ENCODE measurements at places on chromosomes 12 and 14.

DNA sequence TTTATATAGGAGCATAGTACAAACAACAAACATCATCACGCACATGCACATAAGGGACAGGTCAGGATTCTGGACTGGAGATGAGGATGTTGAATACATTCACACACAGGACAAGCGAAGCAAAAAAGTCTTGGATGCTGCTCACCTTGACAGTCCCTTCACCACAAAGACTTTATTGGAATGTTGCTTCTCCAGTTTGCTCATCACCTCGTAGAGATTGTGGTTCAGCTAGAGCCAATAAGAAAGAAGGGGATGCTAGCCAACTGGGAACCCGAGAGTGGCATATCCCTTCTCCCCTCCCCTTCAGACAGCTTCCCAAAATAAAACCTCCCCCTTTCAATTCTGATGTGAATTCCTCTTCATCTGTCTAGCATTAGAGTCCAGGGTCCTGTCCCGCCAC is 25.4 kb upstream of the SMAGP start:
- DNase-seq: no peak

DNA sequence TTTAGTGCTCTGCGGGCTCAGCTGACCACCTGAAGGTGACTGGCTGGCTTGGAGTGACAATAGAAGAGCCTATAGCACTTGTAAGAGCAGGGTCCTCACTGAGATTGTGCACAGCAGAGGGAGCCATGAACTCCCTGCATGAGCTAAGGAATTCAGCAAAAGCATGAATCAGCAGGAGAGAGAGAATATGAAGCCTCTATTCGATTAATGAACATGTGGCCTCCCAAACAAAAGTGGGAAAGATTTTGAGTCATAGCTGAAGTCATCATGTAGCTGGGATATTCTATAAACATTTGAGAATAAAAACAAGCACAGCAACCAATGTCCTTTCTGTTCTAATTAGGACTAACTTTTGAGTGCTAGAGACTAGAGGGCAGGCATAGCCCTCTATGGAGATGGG is 626.6 kb downstream of the DIO2 start:
- no peak for DNase-seq

DNA sequence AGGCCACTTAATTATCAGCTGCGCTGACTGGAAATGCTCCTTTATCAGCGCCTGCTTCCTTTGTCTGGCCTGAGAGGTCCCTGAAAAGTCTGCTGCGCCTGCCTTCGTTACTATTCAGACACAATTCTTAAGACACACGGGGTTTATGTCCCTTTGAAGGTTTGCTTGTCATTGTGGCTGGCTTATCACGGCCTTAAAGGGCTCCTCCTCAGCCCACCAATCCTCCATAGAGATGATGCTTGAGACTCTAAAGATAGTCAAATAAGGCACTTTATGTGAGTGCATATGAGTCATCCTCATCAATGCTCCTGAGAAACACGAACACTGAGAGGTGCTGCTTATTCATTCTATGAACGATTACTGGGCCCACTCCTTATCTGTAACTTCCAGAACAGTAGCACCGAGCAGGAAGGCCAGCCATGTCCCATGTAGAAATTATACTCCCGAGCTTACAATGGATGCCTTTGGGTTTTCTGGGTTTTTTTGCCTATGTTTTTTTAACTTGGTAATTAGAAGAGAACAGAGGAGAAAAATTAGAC is 1268.2 kb upstream of the TMEM132C start:
- no peak for DNase-seq

GRCh38 chr14:103521951-103522563 is 573 bp downstream of the CKB start:
- DNase-seq: no peak

GRCh38 chr12:50188241-50188781 is 21.1 kb upstream of the CERS5 start:
- no peak for DNase-seq

- DNase-seq: no peak
Measured at GRCh38 chr14:71372411-71372838, 465.2 kb downstream of the PCNX1 start.

GRCh38 chr12:14885718-14886221 is at the start of gene MGP:
Gene MGP (minus strand): TSS chr12:14885854. CDS start chr12:14885791, 63 bp downstream.
- no peak for DNase-seq

GRCh38 chr12:120515496-120515895 is 13.5 kb downstream of the COQ5 start:
- DNase-seq: no peak

- DNase-seq: no peak
Measured at GRCh38 chr12:50390316-50390741, 6.1 kb downstream of the FAM186A start.

DNA sequence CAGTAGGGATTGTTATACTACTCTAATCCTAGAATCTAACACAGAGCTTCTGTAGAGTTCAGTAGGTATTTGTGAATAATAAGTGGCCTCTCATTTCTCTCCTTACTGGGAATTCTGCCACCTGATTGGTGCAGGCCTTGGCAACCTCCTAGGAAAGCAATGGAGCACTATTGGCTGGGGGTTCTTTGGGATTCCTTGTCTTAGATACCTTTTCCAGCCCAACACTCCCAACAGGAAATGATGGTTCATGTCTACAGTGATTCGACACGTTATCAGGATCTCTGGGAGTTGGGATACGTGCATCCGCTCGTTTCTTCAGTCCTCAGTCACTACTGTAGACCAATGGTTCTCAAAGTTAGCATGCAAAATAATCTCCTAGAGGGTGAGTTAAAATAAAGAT is 67.4 kb downstream of the ELK3 start:
- DNase-seq: no peak

GRCh38 chr12:98417266-98417665 is 98.1 kb upstream of the TMPO start:
- no peak for DNase-seq

DNA sequence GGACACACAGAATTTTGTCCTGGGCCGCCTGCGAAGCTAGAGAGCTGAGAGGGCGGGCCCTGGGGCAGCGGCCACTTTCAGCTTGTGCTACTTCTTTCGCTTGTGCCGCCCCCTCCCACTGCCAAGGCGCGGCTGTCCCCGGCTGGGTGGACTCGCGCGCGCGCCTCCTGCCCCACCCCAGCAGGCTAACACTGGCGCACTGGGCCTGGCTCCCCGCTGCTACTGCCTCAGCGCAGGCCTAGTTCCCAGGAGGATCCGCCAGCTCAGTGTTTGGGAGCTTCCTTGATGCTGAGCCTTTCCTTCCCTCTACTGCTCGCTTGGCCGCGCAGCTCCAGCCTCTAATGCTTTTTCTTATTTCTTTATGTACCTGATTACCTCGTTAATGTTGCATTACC is 27.4 kb upstream of the METAP2 start:
- DNase-seq: no peak

DNA sequence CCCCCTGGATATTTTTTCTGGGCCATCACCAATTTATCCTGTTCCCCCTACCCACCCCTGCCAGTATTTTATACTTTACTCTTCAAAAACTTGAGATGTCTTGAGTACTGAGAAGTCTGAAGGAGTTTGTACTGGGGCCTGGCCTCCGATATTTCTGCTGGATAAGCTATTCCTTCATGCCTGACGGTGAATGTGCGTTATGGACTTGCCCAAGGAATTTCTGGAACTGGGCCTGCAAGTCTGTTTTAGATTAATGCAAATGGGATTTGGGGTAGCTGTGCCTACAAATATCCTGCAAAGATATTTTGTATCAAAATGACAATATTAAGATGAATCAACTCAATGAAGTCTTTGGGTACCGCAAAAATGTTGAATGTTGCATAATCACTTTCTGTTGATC is at the start of gene PTCSC3:
Gene PTCSC3, minus strand, starts transcription at position 199 of the 400 bp plus-strand sequence.
- DNase-seq: no peak

DNA sequence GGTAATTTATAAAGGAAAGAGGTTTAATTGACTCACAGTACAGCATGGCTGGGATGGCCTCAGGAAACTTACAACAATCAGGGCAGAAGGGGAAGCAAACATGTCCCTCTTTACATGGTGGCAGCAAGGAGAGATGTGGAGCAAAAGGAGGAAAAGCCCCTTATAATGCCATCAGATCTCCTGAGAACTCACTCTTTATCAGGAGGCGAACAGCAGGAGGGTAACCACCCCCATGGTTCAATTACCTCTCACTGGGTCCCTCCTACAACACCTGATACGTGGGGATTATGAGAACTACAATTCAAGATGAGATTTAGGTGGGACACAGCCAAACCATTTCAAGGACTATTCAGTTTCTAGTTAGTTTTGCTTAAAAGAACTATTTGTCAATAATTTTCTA is 453.3 kb downstream of the C12orf50 start:
- DNase-seq: no peak

DNA sequence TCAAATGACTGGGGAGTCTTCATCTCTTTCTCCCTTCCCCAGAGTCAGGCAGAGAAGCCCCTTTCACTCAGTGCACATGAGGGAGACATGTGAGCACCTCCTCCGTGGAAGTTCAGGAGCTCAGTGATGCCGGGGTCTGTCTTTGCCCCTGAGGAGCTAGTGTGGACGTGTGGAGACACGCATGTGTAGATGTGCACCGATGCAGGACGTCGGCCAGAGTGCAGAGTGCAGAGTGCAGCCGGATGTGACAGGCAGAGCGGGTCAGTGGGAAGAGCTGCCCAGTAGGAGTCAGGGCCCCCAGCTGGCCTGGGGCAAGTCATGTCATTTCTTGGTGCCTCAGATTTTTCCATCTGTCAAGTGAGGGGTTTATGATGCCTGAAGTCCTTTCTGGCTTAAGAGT is 20.7 kb downstream of the TSPAN9 start:
- no peak for DNase-seq

DNA sequence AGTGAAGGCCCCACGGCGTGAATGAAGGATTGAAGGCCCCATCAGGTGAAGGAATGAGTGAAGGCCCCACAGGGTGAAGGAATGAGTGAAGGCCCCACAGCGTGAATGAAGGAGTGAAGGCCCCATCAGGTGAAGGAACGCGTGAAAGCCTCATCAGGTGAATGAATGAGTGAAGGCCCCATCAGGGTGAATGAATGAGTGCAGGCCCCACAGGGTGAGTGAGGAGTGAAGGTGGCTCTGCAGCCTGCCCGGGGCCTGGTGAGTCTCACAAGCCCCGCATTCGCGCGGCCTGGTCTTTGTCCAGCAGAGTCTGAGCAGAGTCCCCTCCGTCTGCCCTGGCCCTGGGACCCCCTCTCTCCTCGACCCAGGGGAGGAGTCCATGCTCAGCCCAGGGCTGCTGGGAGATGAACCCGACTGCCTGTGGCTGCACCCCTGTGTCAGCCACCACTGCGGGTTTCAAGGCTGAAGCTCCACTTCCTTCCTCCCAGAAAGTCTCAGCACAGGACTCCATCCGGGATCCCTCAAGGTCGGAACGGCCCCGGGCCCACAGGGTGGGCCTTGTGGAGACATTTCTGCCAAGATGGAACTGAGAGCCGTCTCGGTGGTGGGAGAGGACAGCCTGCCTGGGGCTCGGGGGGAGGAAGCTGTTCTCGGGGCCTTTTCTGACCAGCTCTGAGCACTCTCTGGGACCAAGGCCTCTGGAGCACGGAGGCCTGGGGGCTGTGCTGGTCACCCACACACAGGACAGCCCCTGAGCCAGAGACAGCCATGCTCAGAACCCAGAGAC is 37.4 kb upstream of the TMEM179 start:
- no peak for DNase-seq

DNA sequence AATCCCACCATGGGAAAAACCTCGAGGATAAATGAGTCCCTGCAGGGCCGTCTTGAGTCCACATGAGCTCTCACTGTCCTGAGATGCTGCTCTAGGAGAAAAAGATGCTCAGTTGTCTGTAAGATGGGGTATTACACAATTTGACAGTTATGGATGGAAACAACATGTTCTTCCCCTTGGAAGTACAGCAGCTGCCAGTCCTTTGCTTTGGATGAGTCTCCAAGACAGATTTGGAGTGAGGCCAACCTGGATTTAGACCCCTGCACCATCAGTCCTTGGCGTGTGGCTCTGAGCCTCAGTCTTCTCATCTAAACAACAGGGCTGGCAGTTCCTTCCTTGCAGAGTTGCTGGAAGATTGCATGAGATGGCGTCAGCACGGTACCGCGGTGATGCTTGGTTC is 309.1 kb upstream of the FKBP4 start:
- DNase-seq: no peak

- DNase-seq: no peak
Measured at GRCh38 chr14:25833341-25834126, 764.3 kb downstream of the NOVA1 start.

- no peak for DNase-seq
Measured at GRCh38 chr12:107379852-107380567, 286.7 kb upstream of the CRY1 start.

DNA sequence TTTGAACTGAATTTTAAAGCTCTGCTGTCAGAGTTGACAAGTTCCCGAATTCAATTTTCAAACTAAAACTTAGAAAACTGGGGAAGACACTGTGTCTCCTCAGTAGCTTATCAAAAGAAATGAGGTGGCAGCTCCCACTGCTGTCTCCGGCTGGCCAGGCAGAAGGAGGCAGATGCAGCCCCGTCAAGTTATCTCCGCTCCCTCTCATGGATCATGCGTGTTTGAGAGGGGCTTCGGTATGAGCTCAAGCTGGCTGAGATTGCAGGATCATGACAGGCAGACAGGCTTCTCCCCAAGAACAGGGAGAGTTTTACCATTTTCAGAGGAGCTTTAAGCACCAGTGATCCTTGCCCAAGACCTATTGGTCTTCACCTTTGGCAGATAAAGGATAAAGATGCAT is 88.8 kb downstream of the NEDD1 start:
- no peak for DNase-seq

DNA sequence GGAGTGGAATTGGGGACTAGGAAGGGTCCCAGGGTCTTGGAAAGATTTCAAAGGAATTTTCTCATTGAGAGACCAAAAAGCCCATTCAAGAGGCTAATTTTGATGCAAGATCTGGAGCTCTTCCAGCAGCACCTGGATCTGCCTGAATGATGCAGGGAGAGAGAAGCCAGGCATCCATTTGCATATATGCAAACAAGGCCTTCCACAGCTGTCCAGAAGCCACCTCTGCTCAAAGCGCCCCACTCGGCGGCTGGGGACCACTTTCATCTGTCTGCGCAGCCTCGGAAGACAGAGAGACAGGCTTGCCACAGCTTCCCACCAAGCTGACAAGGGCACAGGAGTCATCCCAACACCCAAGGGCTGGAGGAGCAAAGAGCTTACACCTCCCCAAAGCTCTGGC is 295.6 kb downstream of the DPF3 start:
- DNase-seq: no peak

GRCh38 chr14:41699486-41699885 is 92.8 kb downstream of the LRFN5 start:
- DNase-seq: no peak

- DNase-seq: no peak
Measured at GRCh38 chr14:58297412-58297761, 968 bp upstream of the ARID4A start.

All from esophagus squamous epithelium (tissue), 5 donors.